ENCODE measurements at places on chromosomes 11 and 22.
A peak's percentile ranks its signal among the peaks of the same experiment; 100 is the strongest.

GRCh38 chr11:131980888-131981668, 610.7 kb downstream of the NTM start:
- no peak for DNase-seq

- no peak for DNase-seq
These were observed 2.6 kb upstream of the RTL6 start for GRCh38 chr22:44500599-44500998.

DNA sequence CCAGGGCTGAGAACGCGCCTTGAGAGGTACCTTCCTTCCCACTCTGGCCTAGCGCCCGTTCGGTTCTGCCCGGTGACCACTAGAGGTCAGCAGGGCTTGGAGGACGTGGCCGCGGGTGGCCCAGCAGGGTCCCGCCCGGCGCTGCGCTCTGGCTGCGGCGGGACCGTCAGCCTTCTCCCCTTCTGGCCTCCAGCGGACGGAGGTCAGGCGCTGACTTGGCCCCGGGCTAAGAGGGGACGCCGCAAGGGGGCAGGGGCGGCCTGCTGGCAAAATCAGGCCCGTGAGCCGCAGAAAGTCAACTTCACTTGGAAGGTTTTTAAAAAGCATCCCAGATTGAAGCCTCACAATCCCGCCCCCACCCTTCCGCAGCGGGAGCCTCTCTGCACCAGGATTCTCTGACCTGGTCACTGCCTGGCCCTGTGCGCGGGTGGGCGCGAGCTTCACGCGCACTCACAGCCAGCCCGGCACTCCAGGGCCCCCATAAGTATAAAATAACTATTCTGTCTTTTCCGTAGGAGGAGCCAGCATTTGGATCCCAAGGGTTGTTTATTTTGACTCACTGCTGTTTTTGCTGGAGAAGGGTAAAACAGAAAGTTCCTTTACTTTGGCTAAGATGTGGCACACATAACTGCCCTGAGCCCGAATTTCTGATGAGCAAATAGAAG, 23.2 kb upstream of the ZBTB16 start:
- DNase-seq: peak; percentile 83

DNA sequence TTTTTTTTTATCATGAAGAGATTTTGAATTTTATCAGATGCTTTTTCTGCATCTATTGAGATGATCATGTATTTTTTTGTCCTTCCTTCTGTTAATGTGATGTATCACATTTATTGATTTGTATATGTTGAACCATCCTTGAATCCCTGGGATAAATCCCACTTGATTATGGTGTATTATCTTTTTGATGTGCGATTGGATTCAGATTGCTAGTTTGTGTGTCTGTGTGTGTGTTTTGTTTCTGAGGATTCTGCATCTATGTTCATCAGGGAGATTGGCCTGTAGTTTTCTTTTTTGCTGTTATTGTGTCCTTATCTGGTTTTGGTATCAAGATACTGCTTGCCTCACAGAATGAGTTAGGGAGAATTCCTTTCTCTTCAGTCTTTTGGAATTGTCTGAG, 52.6 kb downstream of the KCNQ1OT1 start:
- no peak for DNase-seq

- DNase-seq: no peak
These were observed 8.3 kb upstream of the MIEF1 start for GRCh38 chr22:39493759-39494158.

DNA sequence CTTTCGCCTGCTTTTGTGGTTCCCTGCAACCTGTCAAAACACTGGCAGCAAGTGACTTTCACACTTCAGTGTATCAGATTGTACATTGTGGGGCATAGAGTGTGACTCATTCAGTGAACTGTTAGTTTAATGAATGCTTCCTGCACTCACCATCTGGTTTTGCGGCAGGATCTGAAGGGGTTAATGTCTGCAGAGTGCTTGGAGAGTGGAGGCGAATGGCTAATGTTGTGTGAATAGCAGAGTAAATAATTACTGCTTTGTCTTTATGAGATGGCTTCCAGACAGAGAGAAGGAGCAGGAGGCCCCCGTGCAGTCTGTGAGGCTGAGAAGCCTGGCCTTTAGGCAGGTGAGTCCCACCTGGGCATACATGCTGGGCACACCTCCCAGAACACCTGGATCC, 454.3 kb upstream of the KIRREL3 start:
- DNase-seq: no peak

All from right forelimb (tissue), 1 donor.